ENCODE measurements at places on chromosomes 7 and 10.
A peak's percentile ranks its signal among the peaks of the same experiment; 100 is the strongest.

GRCh38 chr7:128151635-128152034, 89.4 kb upstream of the LEP start:
- no peak for DNase-seq

- no peak for DNase-seq
Observed at GRCh38 chr7:90797596-90797995, 201.5 kb downstream of the CDK14 start.

GRCh38 chr7:11127114-11127785, 153.6 kb downstream of the PHF14 start:
- no peak for DNase-seq

- no peak for DNase-seq
Observed at GRCh38 chr10:133050371-133050770, 37.4 kb upstream of the ADGRA1 start.

DNA sequence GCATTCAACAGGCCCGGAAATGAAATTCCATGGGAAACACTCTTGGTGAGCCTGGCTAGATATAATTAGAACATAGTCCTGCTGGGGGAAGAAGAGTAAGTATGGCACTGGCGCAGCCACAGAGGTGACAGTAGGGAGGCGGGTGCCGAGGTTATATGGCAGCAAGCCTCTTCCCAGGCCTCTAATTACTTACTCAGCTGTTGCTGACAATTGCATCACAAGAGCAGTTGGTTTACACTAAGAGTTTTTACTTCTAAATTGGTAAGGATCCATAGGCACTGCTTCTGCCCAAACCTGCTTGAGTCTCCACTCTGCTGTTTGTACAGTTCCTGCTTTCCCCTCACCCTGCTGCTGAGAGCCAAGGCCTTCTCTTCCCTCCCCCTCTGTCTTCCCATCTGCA, 93.3 kb upstream of the DUSP5 start:
- no peak for DNase-seq

DNA sequence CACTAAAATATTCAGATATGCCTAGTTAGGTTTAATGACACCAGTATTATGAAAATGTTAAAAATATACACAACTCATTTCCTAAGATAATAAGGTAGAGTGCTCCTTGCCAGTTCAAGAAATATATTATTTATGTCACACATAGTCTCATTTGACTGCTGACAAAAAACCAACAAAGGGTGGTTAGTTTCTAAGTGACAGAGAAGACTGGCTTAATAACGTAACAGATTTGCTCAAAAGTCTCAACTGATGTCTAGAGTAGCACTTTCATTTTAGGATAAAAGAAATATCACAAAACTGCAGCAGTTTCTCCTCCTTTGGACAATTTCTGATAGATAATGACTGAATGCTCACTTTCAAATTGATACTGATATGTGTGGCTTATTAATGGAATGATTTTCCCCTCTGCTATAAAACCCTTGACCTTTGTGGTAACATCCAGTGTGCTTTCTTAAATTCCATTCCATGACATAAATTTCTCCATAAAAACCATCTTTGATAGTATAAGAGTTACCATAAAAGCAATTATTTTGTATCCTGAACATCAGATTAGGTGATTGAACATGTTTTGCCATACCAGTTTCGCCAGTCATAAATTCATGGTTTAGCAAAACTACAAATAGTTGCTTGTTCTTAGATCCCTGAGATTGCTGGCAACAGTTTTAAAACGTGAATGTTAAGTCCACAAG, 94.2 kb downstream of the NRBF2 start:
- DNase-seq, result no peak

- no peak for DNase-seq
Observed at GRCh38 chr10:89915021-89915420, 213.6 kb downstream of the KIF20B start.

- DNase-seq, result peak; percentile 50
Observed at GRCh38 chr10:119416855-119417254, 125.7 kb downstream of the RGS10 start.

GRCh38 chr10:27723436-27723835, 22.2 kb downstream of the MKX start:
- DNase-seq, result no peak

DNA sequence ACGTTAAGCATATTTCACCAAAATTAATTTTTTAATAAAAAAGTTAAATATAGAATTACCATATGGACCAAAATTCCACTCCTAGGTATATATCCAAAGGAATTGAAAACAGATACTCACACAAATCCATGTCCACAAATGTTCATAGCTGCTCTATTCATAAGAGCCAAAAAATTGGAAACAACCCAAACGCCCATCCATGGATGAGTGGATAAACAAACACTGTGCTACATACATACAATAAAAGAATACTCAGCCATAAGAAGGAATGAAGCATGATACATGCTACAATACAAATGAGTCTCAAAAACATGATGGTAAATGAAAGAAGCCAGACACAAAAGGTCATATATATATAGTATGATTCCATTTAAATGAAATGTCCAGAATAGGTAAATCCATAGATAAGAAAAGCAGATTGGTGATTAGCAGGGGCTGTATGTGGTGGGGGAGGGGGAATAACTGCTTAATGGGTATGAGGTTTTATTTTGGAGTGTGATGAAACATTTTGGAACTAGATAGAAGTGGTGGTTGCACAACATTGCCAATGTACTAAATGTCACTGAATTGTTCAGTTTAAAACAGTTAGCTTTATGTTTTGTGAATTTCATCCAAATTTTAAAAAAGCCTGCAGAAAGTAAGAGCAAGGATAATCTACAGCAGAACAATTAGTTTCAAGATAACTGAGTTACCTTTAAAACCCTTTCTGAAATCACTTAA, 101.2 kb upstream of the EFCAB10 start:
- DNase-seq, result no peak

DNA sequence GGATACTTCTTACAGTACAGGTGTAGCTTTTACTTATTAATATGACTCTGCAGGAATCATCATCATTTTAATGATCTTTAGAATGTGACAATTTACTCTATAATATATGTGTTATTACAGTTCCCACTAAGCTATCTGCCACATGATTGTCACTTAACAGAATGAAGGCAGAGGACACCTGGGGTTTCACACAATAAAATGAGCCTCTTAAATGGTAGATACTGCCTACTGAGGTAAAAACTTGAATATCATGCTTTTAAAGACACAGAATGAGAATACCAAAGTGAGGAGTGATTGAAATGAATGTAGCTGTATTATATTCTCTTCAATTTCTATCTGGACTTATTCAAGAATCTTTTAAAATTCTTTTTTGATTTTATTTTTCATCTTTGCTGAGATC, 1255.3 kb upstream of the LRRN3 start:
- no peak for DNase-seq

GRCh38 chr7:91771921-91772815, 108.3 kb downstream of the MTERF1 start:
- no peak for DNase-seq

- no peak for DNase-seq
Observed at GRCh38 chr10:103395754-103396066, 565 bp downstream of the ATP5MK start.

GRCh38 chr7:116697761-116698160, 25.8 kb downstream of the MET start:
- DNase-seq, result no peak

GRCh38 chr10:133334503-133335245, 2.0 kb downstream of the CALY start:
- DNase-seq, result no peak

GRCh38 chr10:132514821-132515520, 22.6 kb upstream of the INPP5A start:
- no peak for DNase-seq

GRCh38 chr7:99040104-99040958, 103.6 kb downstream of the SMURF1 start:
- DNase-seq, result peak; percentile 48

GRCh38 chr10:11625019-11625735, 13.7 kb upstream of the USP6NL start:
- no peak for DNase-seq

DNA sequence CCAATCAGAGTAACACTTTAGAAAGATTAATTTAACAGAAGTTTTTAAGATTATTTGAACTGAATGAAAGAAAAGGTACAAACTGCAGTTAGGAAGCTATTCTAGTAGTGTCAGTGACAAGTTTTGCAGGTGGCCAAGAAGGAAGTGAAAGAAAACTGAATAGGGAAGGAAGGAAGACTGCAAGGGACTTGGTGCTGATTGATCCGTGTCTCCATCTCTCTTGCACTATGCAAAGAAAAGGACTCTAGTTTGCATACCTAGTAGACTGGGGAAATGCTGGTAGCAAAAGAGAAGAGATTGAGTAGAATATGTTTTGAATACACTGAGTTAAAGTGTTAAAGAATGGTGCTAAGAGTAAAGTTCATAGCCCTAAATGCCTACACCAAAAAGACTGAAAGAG, 33.0 kb downstream of the OR6V1 start:
- no peak for DNase-seq

- no peak for DNase-seq
Observed at GRCh38 chr7:85802211-85802610, 615.4 kb upstream of the SEMA3D start.

- peak; percentile 58 for DNase-seq
Observed at GRCh38 chr7:106111655-106112117, 426 bp downstream of the SYPL1 start.

GRCh38 chr10:86868353-86868752, 89.1 kb downstream of the MMRN2 start:
- peak; percentile 15 for DNase-seq

DNA sequence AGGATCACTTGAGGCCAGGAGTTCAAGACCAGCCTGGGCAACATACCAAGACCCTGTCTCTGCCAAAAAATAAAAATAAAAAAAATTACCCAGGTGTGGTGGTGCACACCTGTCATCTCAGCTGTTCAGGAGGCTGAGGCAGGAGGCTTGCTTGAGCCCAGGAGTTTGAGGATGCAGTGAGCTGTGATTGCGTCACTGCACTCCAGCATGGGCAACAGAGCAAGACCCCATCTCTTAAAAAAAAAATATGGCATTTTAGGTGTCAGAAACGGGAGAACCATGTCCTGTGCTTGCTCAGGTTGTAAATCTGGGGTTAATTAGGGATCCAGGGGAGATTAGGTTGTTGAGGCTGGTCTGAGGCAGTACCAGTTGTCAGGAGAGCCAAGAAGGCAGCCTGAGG, 64.9 kb downstream of the GTF2IRD1 start:
- DNase-seq, result no peak

DNA sequence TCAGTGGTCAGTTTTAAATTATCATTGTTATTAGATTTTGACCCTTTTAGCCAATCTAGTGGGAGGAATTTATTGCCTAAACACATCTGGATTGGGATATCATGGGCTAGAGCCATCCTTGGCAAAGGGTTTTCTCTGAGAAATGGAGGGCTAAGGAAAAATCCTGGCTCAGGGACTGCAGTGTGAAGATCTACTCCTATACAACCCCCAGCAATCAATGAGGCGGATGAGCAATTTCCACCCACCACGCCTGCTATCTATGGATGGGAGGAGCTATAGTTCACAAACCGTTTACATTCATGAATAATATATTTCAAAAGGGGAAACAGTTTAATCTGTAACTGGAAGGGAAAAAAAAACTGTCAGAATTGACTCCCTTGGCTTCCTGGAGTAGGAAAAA, 2.7 kb downstream of the CAV1 start:
- DNase-seq, result no peak

DNA sequence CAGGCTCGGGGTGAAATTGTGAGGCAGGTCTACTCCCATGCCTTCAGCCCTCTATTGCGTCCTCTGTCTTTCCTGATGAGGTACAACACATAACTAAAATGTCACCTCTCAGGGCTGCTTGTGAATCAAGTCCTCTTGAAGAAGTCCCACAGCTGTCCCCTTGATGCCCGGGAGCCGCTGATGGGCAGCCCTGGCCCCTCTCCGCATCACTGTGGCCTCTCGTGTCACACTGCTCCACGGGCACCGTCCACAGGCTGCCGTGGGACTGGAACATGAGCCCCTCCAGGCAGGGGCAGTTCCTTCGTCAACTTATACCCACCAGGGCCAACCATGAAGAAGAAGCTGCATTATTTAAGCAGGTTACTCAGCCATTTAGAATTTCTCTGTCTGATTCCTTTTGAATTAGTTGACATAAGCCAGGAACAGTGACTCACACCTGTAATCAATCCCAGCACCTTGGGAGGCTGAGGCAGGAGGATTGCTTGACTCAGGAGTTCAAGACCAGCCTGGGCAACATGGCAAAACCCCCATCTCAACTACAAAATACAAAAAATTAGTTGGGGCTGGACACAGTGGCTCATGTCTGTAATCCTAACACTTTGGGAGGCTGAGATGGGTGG, 58.5 kb upstream of the UBE3C start:
- no peak for DNase-seq

DNA sequence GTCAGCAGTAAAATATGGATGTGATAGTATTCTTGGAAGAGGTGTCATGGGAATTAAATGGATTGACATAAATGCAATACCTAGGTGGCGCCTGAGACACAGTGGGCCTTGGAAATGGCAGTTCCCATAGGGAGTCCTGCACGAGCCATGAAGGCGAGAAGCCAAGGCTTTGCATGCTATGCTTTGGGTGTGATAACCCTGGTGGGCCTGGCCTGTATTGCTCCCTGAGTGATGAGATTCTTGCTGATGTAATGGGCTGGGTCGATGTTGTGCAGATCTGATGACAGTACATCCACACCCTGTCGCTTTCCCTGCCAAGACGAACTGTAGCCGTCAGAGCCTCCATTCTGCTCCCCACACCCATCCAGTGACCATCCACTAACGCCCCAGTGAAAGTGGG, 46.4 kb downstream of the CREB5 start:
- DNase-seq, result no peak

DNA sequence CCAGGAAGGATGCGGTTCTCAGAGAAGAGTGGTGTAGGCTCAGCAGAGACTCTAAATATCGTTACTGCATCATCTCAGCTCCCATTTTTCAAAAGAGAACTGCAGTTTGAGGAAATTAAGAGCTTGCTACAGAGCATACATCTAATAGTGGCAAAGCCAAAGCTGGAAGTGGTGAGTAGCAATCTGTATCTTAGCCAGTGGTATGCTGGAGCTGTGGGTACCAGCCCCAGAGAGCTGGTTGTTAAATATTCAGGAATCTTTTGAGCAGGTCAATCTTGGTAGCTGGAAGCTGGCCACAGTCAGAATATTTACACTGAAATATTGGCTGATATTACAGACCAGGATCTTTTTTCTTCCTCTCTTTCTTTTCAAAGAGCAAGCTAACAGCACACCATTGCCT, 88.4 kb upstream of the STEAP1B start:
- no peak for DNase-seq

GRCh38 chr7:150942591-150943452, 35.3 kb downstream of the KCNH2 start:
- no peak for DNase-seq

- no peak for DNase-seq
Observed at GRCh38 chr7:55504093-55504859, 68.0 kb downstream of the VOPP1 start.

- DNase-seq, result no peak
Observed at GRCh38 chr7:158695056-158695455, 9.5 kb downstream of the NCAPG2 start.

DNA sequence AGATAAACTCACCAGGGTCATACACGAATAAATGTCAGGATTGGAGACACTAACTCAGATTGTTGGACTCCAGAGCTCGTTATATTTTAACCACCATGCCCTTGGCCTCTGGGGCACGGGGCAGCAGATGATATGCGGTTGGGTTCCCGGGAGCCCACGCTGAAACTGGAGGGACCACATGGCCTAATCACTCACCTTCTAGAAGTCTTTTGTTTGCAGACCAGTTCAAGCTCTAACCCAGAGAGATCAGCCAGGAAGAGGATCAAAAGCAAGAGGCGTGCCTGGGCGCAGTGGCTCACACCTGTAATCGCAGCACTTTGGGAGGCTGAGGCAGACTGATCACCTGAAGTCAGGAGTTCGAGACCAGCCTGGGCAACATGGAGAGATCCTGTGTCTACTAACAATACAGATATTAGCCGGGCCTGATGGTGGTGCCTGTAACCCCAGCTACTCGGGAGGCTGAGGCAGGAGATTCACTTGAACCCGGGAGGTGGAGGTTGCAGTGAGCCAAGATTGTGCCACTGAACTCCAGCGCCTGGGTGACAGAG, 42.6 kb upstream of the ECHDC3 start:
- DNase-seq, result no peak

All from hypothalamus (tissue), 51 donors.